H54 (cell line): ENCODE measurements at places on chromosomes 11 and 22.

GRCh38 chr11:34194576-34195335 is 89.3 kb downstream of the NAT10 start:
- DNase-seq: no peak

GRCh38 chr11:15434529-15434928 is 319.8 kb downstream of the INSC start:
- DNase-seq: no peak

DNA sequence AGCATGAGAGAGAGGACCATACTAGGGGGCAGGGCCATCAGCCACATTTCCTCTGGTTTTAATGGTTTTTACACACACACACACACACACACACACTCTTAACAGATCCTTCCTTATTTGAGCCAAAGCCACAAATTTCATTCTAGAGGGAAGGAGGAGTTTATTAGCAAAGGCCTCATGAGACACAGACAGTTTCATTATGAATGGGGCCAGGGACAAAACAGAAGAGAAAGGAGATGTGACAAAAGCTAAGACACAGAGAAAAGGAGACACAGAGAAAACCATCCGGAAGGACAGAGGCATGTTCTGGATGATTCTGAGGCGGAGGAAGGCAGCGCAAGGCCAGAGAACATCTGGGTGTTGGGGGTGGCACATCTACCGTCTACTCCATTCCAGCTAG is 32.2 kb upstream of the ARFGAP3 start:
- DNase-seq: no peak

DNA sequence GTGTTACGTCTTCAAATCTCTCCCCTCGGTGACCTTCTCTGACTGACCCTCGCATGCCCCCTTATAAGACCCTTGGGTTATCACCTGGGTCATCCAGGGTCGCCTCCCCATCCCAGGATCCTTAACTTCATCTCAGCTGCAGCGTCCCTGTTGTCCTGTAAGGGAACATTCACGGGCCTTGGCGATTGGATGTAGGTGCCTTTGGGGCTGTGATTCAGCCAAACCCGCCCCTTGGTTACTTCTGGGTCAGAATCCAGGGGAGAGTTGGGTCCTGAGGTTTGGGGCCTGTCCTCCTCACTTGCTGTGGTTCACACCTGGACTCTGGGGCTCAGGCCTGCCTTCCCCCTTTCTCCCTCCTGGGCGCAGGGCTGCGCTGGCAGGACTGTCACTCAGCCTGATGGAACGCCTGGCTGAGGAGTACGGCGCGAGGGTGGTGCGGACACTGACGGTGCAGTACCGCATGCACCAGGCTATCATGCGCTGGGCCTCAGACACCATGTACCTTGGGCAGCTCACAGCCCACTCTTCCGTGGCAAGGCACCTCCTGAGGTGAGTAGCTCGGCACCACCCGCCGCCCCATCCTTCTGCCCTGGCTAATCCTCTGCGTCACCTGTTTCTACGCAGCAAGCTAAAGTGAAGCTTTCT is 29.4 kb downstream of the IGHMBP2 start:
- DNase-seq: no peak

DNA sequence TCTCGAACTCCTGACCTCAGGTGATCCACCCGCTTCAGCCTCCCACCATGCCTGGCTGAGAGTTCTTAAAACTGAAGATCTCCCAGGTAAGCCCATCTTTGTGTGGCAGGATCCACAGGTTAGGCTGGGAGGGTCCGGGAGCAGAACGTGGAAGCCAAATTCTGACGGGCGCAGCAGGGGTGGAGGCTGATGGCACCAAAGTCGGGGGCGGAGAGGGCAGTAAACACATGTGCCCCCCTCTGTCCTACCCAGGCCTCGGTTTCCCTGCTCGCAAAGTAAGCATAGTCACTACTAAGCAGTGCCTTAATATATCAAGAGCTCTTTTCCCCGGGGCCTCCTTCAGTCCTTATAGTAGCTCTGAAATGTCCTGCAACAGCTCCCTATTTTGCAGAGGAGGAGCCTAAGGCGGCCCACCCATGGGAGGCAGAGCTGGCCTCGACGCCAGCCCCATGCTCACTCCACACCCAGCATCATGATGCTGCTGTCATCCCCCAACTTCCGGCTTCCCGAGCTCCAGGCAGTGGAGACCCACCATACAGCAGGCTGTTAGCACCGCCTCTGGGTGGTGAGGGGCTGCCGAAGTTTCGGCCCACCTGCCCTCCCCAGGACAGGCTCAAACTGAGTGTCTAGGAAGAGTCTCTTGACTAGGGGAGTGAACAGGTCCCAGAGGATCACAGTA is 230.0 kb downstream of the CTTN start:
- DNase-seq: no peak

- DNase-seq: no peak
Measured at GRCh38 chr11:12149672-12150225, 39.4 kb downstream of the MICAL2 start.

- DNase-seq: no peak
Measured at GRCh38 chr11:74147199-74147929, 23.4 kb downstream of the C2CD3 start.

GRCh38 chr11:132523929-132524328 is 1008.4 kb downstream of the OPCML start:
- DNase-seq: no peak

DNA sequence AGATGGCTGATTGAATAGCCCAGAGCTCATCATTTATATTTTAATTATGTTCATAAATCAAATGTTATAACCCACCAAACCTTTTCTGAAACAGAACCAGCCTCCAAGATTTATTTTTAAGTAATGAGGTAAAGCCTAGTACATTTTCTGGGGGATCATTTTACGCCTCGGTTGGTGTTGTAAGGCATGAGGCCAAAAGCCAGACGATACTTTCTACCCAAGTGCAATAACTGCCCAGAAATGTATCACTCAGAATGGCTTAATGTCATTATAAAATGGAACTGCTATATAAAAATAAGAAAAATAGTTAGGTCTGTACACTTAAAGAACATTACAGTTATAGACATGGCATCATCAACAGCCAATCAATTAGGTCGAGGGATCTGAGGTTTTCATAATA is 283.3 kb downstream of the CADM1 start:
- DNase-seq: no peak

DNA sequence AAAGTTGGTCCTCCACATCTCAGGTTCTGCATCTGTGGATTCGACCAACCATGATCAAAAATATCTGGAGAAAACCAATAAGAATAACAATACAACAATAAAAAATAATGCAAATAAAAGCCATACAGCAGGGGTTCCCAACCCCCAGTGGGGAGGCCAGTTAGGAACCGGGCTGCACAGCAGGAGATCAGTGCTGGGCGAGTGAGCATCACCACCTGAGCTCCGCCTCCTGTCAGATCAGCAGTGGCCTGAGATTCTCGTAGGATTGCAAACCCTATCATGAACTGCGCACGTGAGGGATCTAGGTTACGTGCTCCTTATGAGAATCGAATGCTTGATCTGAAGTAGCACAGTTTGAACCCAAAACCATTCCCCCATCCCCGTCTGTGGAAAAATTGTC is 25.4 kb upstream of the MYO18B start:
- DNase-seq: no peak

DNA sequence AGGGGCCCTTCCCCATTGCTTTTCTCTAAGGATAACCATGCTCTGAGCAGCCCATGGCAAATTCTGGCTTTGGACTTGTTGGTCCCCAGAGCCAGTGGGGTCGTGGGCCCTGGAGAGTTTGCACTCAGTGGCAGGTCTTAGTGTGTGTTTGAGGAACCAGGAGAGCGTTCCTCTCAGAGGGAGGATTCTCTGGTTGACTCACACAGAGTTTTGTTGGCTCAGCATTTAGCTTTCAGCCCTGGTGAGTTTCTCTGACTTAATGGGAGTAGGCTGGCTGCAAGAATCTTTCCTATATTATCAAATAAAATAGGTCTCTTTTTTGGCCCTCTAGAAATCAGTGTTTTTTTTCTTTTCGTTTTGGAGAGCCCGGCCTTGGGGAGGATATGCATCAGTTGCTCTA is 20.9 kb downstream of the ST14 start:
- no peak for DNase-seq

- DNase-seq: no peak
Measured at GRCh38 chr22:47619631-47620030, 857.2 kb downstream of the TBC1D22A start.

- DNase-seq: no peak
Measured at GRCh38 chr11:45300715-45301114, 14.6 kb upstream of the SYT13 start.

GRCh38 chr11:132423266-132423665 is 1052.9 kb downstream of the NTM start:
- no peak for DNase-seq

DNA sequence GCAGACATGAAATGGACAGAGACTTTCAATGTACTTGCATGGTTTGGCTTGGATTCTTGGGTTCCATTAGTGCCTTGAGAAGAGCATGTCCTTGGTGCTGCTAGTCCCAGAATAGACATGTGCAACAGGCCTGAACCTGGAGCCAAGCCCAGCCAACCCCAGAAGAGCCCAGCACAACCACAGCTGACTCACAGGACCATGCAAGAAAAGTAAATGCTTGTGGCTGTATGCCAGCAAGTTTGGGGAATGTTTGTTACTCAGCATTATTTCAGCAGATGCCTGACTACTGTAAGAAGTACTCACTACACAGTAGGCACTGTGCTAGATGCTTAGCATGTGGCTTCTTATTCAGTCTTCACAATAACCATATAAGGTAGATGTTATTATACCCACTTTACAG is 39.2 kb upstream of the HMGXB4 start:
- DNase-seq: no peak

- peak; percentile 29 for DNase-seq
Measured at GRCh38 chr11:116641561-116642045, 131.2 kb downstream of the BUD13 start.

GRCh38 chr11:13207665-13208594 is 69.7 kb upstream of the BMAL1 start:
- no peak for DNase-seq

DNA sequence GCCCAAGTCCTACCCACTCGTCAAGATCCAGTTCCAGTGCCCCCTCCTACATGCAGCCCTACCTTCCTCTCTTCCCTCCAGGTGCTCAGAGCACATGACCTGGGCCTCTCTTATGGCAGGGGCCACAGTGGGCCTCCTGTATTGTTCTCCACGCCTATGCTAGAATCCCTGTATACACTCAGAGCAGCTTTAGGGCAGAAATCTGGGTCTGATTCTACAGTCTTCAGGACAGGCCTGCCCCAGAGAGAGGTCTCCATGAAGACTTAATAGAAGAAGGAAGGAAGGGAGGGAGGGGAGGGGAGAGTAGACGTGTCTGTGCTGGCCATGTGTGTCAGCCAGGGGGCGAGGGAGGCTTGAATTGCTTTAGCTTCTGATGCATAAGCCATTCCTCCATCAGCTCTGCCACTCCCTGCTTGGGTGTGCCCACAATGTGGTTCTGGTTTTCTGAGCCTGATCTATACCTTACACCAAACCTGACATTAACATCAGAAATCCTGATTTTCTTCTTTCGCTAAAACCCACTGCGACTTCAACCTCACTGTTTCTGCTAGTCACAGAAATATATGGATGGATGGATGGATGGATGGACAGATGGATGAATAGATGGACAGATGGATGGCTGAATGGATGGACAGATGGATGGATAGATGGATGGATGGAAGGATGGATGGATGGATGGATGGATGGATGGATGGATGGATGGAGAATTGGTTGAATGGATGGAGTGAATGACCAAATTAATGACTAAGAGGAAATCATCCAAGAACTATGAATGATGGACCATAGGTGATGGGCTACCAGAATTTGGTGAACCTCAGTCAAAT is 56.6 kb upstream of the PRDM11 start:
- DNase-seq: no peak
